ENCODE measurements at places on chromosomes 12 and 14.
A peak's percentile ranks its signal among the peaks of the same experiment; 100 is the strongest.

DNA sequence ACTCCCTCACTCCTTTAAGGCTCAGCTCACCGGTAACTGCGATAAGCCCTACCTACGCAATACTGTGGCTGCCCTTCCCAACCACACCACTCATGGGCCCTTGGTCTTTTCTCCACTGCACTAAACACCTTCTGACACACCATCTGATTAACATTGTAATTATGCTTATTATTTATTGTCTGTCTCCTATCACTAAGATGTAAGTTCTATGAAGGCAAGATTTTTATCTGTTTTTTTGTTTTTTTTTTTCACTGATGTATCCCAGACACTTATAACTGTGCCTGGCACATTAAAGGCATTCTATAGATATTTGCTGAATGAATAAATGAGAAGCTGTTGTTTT, 34.2 kb upstream of the PYGL start:
- DNase-seq = no peak

DNA sequence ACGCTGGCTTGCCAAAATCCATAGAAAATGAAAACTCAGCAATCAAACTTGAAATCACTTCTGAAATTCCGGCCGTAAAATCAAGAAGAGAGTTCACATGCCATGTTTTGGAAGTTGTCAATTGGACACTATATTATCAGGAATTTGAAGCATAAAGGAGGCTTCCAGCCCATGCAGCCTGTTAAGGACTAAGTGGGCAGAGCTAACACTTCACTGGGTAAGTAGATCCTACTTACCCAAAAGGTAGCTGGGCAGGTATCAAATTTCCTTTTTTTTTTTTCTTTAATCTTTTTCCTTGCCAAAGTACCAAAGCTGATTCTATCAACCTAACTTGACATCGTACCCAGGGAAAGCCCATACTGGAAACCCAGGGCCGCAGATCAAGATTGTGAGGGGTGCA, 71.5 kb upstream of the ARHGAP5 start:
- DNase-seq = no peak

DNA sequence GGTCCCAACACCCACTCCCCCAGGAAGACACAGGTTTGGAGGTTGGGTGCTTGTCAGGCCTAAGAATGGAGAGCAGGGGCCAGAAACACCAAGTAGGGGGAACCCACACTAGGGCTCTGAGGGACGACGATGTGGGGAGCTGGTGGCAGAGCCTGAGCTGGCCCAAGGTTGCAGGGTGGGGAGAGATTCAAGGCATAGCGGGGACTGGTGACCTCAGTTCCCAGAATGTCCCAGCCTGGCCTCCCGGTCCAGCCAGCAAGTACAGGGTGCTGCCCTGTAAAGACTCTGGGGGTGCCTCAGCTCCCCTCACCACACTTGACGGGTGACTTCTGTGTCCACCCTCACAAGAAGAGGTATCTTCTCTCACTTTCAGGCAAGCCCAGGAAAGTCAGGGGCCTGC, 86.7 kb downstream of the ALG10 start:
- DNase-seq = no peak

- no peak for DNase-seq
Measured at GRCh38 chr12:56657416-56658379, 11.9 kb upstream of the ATP5F1B start.

DNA sequence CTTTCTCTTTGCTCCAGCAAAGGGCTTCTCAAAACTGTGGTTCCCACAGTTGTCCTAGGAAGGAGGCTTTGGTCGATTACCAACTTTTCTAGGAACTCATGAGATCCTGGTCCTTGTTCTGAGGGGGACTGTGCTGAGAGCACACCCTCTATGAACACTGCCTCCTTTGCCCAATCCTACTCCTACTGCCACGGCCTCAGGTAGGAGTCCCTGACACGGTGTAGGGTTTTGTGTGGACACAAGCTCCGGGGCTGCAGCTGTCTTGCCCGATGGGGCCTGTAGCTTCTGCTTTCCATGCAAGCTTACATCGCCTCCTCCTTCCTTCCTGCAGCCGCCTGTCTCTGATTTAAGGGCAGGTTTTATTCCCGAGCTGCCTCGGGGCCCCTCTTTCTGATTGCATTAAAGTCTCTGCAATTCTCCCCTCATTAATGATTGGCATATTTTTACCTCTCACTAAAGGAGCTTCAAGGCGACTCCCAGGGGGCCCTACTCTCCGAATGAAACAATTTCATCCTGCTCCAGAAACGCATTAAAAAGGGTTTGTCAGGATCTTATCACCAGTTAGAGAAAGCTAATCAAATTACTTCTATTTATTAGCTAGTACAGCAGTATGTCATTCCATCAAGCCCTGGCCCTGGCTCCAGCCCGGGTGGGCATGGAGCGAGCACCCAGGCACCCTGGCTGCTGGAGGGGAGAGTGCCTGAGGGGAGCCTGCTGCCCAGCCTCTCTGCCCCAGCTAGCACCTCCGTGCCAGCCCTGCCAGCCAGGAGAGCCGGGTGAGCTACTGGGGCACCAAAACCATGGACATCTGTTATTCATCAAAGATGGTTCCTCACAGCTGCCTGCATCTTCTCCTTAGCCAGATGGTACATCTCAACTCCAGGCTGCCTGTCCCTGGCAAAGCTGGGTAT, 38.0 kb upstream of the ESRRB start:
- DNase-seq = no peak

DNA sequence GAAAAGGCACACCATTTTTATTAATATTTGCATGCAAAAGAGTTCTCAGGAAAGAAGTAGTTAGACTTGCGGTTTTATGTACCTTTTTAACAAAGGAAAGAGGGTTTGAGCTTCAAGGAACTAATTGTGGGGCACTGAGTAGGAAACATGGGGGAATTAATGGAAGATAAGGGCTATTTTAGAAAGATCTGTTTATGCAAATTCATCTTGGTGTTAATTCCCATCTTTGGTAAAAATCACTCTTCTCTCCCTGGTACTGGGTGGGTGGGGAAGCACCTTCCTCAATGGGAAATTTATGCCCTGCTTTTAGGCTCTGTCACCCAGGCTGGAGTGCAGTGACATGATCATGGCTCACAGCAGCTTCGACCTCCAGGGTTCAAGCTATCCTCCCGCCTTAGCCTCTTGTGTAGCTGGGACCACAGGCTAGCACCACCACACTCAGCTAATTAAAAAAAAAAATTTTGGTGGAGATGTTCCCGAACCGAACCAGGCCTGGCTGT, 30.1 kb upstream of the RESF1 start:
- no peak for DNase-seq

DNA sequence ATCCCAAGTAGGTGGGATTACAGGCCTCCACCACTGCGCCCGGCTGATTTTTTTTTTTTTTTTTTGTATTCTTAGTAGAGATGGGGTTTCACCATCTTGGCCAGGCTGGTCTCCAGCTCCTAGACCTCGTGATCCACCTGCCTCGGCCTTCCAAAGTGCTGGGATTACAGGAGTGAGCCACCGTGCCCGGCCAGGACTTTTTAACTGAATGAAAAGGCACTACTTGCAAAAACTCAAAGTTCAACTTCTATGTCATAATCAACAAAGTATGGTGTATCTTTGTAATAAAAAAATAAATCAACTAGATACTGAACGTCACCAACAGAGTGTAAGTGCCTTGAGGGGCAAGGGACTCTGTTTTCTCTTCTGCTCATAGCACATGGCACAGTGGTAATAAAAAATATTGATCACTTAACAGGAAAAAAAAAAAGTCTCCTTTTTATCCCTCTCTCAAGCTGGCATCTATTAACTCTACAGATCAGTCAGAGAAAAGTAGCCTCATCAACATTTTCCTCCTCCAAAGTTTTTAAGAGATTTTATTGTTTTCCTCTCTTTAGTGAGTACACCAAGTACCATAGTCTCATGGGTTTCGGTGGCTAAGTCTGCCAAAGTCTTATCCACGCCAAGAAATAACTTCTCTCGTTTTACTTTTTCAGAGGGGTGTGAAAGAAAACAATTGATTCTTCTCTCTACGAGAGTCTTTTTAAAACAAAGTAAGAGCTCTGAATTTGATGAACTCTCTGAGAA, 10.6 kb upstream of the FOXN3 start:
- no peak for DNase-seq

GRCh38 chr12:104605685-104606084, 148.9 kb downstream of the CHST11 start:
- no peak for DNase-seq

- no peak for DNase-seq
Measured at GRCh38 chr12:130141105-130141504, 21.2 kb upstream of the FZD10 start.

DNA sequence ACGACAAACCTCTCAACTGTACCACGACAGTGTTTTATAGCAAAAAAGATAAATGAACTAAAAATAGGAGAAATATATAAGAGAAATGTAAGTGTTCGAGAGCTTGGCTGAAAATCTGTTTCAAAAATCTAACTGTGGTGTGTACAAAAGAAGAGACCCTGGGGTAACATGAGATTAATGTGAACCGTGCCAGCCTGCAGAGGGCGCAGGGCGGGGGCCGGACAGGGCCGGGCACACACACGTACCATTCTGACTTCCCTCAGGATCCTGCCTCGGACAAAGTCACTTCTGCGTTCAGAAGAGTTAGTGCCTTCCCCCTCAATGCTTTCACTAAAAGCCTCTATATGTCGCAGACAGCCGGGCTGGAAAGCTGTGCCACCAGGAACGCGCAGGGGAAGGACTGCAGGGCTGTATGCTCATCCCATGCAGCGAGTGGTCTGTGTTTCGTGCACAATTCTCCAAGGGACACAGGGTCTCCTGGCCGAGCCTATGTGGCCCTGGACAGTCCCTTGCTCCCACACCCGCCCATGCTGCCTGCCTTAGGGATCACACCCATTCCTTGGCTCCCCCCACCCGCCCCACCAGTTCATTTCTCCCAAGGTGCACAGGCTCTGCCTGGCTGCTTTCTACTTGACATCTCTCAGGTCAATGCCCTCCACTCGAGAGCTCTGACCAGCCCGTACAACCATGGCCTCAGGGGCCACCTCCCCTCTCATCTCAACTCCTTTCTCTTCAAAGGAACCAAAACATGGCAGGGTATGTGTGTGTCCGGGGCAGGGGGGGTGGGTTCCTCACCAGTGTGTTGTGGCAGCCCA, 8.5 kb downstream of the CDCA4 start:
- no peak for DNase-seq

- DNase-seq = no peak
Measured at GRCh38 chr14:65620195-65620594, 207.7 kb downstream of the FUT8 start.

- no peak for DNase-seq
Measured at GRCh38 chr12:124396544-124397398, 101.9 kb downstream of the RFLNA start.

GRCh38 chr12:51390457-51390856, 749 bp downstream of the GALNT6 start:
- DNase-seq = no peak

- DNase-seq = peak; percentile 21
Measured at GRCh38 chr12:11947213-11947612, 123.5 kb upstream of the BCL2L14 start.

GRCh38 chr14:39342768-39343167, 89.5 kb downstream of the FBXO33 start:
- no peak for DNase-seq

GRCh38 chr12:6547987-6548386, 7.9 kb downstream of the IFFO1 start:
- DNase-seq = no peak

GRCh38 chr12:95116773-95117172, 43.4 kb upstream of the NR2C1 start:
- DNase-seq = no peak

DNA sequence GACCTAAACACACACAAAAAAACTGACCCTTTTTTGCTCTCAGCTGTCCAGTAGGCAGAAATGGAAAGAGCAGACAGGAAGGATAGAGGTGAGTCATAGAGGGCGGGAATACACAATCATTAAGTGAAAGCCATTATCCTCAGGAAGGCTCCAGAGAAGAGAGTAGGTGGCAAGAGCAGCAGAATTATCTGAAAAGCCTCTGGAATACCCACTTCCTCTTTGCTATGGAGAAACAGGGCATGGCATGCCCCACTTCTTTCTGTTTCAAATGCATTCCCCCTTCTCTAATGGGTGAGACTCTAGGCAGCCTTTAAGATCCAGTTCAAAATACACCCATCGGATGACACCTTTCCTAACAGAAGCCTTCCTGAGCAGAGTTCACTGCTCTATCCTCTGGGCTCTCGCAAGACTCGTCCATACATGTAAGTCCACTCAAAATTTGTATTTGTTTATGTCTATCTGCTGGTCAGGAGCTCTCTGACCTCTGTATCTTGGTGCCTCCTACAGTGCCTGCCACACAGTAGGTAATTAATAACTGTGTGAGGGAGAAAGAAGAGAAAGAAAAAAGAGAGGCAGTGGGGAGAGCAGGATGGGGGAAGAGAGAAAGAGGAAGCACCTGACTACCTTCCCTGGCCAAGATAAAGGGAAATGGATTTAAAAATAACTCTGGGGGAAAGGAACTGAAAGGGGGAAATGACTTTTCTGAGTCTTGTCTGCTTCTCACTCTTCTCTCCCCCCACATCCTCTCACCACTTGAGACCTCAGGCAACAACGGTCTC, 8.5 kb downstream of the KLHL33 start:
- DNase-seq = peak; percentile 96

- no peak for DNase-seq
Measured at GRCh38 chr12:52279422-52280318, 5.2 kb downstream of the KRT86 start.

- peak; percentile 18 for DNase-seq
Measured at GRCh38 chr12:100610666-100611430, 37.4 kb downstream of the GAS2L3 start.

GRCh38 chr12:124687917-124688316, 120.5 kb upstream of the NCOR2 start:
- peak; percentile 34 for DNase-seq

DNA sequence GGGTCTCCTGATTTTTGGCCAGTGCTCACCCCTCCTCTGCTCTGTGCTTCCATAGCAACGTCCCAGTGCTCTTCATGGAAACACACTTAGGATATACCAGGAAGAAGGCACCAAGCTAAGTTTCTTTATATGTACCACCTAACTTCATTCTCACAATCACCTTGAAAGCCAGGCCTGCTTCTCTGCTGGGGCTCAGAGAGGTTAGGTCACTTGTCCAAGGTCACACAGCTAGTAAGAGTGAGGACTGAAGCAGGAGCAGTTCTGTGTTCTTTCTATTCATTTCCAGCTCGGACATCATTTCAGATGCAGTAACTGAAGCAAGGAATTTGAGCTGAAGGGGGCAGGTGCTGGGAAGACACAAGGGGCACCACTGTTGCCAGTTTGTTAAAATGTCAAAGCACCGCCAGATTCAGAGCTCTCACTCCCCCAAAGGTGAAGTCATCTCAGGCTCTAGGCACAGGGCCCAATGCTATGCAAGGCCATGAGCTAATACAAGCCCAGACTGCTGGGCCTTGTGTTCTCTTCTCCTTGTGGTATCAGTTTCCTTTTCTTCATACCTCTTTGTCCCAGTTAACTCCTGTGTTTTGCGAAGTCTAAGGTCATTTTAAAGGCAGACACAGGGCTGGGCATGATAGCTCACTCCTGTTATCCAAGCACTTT, 19.7 kb upstream of the YY1 start:
- DNase-seq = no peak

Data from KBM-7 (cell line).